Spleen (tissue), 13 donors: ENCODE measurements at places on chromosomes 11 and 22. TPM values are rescaled to one million over a fixed set of nuclear protein-coding genes. Genes with fewer than 3 reads are reported as not detected.

- no peak for DNase-seq
Observed at GRCh38 chr11:79623375-79623774, 182.5 kb upstream of the TENM4 start.

- DNase-seq = no peak
Observed at GRCh38 chr11:120091121-120091520, 46.8 kb downstream of the TRIM29 start.

DNA sequence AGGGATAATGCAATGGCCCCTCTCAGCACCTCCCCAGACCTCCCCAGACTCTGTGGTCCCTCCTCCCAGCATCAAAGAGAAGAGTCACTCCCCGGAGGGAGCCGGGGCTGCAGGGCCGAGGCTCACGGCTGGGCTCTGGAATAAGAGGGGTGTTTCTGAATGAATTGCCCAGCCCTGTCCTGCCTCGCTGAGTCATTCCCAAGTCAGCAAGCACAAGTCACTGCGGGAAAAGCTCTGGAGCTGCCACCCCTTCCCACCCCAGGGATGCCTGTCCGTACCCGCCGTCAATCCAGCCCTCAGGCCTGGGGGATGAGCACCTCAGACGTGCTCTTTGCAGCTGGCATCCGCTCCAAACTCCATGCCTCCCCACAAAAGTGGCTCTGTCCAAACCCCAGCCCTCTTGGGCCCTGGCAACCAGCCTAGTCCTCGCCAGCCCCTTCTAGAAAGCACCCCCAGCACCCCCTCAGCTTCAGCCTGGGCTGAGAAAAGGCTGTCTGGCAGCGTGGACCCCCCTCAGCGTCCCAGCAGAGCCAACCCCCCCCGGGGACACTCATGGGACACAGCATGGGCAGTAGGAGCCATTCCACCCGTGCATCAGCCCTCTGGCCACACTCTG, 22.7 kb downstream of the CELSR1 start:
- no peak for DNase-seq

- no peak for DNase-seq
Observed at GRCh38 chr22:38068641-38069371, 11.6 kb downstream of the PICK1 start.

GRCh38 chr11:116701876-116702275, 70.9 kb downstream of the BUD13 start:
- no peak for DNase-seq

Gene ZNF280B
- polyA plus RNA-seq = 0.90 TPM
